ENCODE measurements at places on chromosomes 12 and 14.

DNA sequence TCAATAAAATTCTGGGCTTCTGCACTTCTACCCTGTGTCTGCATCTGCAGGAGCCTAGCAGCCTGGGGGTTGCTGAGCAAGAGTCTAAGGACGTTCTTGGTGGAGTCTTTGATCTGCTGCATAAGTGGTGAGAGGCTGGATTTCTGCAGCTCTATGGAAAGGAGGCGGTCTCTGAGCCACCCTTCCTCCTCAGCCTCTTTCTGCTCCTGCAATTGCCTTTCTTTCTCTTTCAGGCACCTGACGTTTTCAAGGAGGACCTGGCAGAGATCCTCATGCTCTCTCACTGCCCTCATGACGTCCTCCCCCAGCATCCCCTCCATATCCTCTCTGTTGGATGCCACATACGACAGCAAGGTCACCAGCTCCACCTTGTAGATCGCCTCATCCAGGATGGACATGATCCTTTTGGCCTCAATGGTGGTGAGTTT lies 13.6 kb upstream of the TPCN1 start:
- DNase-seq, result no peak

GRCh38 chr14:103537175-103537990 lies 8.4 kb downstream of the TRMT61A start:
- no peak for DNase-seq

- peak; percentile 66 for DNase-seq
Observed at GRCh38 chr14:49977126-49977841, 84.4 kb downstream of the ARF6 start.

DNA sequence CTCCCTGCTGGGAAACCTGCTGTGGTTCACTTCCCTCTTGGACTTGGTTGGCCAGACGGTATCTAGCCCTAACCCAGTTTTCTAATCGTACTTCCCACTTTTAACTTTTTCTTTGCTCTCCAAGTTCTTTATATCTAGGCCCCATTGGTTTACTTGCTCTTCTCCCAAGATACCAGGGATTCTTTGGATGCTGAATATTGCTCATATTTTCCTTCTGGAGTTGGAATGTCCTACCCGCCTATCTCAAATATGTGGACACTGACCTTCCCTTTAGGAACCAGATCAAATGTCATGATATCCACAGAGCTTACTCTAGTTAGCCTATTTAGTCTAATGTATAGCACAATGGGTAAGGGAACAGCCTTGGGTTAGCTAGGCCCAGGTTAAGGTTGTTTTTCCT lies 228.6 kb downstream of the DACT1 start:
- no peak for DNase-seq

DNA sequence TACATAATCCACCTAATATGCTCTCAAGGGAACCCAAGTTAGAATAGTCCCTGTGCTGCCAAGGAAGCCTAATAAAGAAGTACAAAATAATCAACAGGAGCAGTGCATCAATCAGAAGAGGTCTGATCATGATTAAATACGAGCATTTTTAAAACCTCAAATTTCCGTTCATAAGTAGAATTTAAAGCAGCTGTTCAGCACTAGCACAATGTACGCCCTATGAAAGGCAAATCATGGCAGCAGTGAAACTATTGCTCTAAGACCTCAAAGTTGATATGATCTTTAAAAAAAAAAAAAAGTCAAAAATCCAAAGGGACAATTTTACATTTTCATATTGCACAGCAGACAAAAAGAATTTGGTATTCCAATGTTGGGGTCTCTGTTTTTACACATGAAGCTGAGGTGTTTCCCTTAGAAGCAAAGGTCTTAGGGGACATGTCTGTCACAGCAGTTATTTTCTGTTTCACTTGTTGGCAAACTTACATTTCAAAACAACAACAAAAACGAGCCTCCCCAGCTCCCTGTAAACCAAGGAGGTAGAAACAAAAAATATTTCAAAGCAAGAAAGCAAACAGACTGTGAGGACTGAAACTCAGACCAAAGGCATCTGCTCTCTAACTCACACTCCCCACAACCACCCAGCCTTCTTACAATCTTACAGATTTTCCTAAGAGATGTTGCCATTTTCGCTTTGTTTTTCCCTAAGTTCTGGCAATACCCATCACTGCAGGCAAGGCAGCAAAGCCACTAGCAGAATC lies 28.2 kb downstream of the SOX5 start:
- DNase-seq, result no peak

DNA sequence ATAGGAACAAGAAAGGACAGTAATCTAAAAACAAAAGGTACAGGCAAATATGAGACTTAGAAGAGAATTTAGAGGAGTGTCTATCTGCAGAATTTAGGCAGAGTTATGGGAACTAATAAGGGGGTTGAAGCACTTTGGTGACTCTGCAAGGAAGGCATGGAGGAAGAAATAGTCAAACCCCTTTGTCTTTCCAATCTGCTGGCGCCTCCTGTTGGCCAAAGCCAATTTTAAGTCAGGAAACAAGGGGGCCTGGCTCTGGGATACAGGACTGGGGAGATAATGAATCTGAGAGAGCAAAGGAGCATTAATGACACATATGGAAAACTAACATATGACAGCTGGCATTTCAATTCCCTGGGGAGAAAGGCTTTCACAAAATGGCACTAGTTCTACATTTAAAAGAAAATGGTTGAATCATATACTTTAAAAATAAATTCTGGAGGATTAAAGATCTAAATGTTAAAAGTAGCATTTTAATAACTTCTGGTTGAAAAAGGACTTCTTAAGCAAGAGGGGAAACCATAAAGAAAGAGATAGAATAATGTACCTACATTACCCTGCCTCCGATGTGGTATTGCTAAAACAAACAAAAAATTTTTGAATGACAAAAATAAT lies 48.5 kb upstream of the CSRP2 start:
- DNase-seq, result peak; percentile 72

GRCh38 chr12:58980768-58981167 lies 60.5 kb upstream of the LRIG3 start:
- DNase-seq, result no peak

DNA sequence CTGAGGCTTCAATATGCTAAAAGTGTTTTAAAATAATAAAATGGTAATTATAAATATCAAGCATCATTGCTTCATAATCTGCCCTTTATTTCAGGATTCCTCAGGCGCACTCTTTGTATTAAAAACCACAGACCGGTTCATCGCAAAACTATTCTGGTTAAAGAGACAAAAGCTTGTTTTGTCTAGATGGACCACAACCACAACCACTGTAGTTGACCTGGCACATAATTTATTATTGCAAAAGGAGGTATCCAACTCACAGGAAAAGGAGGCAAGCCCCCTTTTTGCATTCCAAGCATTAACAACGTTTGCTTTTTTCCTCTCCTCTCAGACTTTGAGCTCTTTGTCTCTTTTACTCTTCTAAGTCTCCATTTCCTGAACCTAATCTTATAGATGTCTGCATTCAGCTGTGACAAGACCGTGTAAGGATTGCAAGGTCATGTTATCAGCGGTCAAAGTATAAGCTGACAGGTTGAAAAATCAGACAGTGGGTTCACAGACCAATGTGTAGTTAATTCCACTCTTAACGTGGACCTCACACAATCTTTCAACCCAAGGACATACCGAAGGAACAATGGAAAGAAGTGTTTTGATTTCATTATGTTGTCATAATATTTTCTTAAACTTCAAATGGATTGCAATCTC lies 1057.6 kb downstream of the GALC start:
- no peak for DNase-seq

GRCh38 chr14:94925416-94926173 lies 155.7 kb upstream of the GSC start:
- DNase-seq, result no peak

DNA sequence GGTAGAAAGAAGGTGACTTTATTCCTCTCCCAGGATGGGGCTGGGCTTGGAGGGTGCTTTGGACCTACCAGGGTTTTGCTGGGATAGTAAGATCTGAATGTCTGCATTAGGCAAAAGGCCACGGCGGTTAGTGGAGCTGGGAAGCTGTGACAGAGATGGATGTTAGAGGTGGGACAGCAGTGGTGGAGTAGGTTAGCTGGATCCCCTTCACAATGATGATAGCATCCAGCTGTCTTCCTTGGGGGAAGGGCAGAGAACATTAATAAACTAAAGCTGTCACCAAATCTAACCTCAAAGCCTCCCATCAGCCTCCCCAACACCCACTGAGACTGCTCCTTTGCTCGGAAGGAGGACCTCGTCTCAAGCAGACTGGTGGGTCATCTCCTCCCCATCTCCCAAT lies 104.8 kb downstream of the GPATCH2L start:
- DNase-seq, result no peak

DNA sequence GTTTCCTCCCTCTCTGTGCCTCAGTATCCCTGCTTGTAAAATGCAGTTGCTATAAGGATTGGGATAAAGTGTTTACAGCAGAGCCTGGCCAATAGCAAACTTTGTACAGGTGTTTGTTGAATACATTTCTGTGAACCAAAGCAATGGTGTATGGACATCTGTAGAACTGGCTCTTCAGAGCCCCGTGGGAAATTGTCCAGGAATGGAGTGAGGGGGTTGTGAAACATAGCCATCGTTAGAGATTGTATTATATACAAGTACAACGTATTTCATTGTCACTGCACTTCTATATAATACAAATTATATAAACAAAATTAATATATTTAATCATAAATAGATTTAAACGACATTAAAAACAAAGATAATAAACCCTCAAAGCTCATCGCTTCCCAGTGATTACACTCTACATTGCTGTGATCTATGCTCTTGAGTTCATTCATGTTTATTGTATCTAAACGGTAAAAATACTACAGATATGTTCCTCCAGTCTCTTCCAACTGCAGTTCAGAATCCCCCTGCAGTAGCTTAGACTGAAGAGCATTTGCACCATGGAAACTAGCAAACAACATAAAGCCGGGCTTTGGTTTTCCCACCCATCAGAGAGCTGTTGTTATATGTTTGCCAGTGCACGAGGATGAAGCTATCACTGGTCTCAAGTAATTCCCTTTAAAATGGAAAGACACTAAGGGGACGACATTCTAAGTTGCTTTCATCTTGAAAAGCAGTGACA lies 216.7 kb downstream of the TMEM132C start:
- DNase-seq, result no peak

GRCh38 chr12:48629541-48629940 lies 52.5 kb downstream of the KANSL2 start:
- DNase-seq, result no peak

GRCh38 chr14:55389330-55389729 lies 22.3 kb downstream of the ATG14 start:
- DNase-seq, result no peak

DNA sequence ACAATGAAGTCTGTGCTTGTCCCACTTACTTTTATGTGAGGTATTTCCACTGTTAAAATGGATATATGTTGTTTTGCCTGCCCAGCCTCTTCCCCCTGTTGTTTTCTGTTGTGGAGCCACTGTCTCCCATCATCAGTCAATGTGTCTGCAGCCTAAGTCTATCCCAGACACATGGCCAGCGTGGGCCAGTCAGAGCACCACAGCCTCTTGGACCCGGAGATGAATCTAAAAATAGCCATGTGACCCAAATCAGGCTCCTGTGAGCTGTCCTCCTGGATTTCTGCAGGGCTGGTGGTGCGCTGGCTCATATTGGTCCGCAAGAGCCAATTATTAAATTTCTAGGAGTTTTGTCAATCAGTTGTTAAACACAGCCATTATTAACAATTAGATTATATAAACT lies 44.0 kb upstream of the PRICKLE1 start:
- no peak for DNase-seq

- no peak for DNase-seq
Observed at GRCh38 chr12:65925626-65926025, 101.3 kb downstream of the HMGA2 start.
